ENCODE measurements at places on chromosomes 13 and 19.

- DNase-seq = no peak
Observed at GRCh38 chr19:30312582-30313352, 59.4 kb upstream of the ZNF536 start.

DNA sequence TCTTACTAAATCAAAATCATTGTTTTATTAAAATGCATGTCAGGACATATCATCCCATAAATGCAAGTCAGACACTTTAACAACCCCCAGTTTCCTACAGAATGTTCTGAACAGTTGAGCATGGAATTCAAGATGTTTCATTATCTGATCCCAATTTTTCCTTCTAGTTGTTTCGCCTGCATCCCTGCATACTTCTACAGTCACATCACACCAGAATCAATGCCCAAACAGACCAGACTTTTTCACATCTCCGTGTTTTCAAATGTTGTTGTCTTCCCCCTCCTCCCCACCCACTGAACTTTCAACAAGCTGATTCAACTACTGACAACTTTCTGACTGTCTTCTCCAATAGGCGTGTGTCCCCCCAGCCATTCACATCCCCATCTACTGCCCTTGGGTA lies 48.6 kb downstream of the LHFPL6 start:
- DNase-seq = no peak

GRCh38 chr19:1665565-1666047 lies 13.2 kb upstream of the TCF3 start:
- DNase-seq = no peak

DNA sequence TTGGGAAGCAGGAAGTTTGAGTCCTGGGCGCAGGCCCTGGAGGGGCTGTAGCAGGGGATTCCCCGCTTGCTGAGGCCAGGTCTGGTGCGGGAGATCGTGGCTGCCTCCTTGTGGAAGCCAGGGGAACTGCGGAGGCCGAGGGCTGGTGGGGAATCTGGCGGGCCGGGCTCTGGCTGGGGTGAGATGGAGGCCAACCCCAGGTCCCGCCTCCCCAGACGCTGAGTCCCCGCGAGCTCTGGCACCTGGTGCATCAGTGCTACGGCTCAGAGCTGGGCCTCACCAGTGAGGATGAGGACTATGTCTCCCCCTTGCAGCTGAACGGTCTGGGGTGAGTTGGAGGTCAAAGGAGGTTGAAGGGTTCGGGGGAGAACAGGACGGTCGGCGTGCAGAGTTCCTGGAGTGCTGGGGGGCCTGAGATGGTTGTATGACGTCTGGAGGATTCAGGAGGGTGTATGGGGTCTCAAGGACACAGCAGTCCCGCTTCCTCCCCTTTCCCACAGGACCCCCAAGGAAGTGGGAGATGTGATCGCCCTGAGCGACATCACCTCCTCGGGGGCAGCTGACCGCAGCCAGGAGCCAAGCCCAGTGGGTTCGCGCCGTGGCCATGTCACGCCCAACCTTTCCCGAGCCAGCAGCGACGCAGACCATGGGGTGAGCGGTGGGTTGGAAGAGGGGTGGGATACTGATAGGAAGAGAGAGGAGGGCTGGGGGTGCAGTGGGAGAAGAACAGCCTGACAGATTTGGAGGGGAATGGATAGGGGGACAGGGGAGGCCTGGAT lies 13.1 kb downstream of the GRAMD1A start:
- DNase-seq = peak; percentile 81

DNA sequence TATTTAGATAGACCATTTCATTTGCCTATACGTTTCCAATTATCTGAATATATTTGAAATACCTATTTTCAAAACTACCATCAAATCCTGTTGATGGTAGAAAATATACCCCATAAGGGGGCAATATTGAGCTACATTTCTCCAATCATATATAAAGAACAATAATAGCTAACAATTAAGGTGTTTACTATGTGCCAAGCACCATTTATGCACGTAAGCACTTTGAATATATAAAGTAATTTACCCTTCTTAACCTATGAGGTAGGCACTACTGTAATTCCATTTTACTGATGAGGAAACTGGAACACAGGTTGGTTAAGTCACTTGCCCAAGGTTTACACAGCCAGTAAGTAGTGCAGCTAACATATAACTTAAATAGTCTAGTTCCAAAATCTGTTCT lies 79.2 kb downstream of the UBL3 start:
- no peak for DNase-seq

DNA sequence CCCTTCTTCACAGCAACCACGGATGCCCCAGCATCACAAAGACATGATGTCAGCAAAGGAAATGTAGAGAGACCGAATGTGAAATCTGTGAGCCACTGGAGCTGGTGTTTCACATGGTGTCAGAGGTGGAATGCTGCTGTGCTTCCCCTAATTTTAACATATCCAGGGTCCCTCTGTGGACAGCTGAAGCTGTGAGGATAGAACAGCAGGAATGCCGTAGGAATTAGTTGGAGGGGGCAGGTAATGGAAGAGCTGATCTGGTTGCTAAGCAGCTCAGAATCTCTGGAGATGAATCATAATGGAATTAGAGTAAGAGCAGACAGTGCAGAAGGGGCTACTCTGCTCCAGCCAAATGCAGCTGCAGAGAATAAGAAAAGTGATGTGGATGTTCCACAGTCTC lies 68.9 kb upstream of the ZNF835 start:
- DNase-seq = no peak

DNA sequence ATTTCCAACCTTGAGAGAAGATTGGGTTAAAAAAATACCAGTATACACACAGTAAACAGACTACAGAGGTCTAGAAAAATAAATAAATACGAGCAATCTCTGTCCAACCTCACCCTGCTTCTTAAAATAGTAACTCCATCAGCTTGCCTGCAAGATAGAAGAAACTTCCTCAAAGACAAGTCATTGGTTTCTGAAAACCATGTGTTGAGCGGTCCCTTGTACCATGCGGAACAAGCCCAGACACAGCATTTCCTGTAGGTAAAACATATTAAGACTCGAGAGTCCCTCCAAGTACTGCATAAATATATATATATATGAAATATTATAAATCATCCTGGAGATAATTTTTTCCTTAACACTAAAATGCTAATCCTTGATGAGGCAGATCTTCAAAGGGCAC lies 157.4 kb downstream of the MZT1 start:
- DNase-seq = no peak

DNA sequence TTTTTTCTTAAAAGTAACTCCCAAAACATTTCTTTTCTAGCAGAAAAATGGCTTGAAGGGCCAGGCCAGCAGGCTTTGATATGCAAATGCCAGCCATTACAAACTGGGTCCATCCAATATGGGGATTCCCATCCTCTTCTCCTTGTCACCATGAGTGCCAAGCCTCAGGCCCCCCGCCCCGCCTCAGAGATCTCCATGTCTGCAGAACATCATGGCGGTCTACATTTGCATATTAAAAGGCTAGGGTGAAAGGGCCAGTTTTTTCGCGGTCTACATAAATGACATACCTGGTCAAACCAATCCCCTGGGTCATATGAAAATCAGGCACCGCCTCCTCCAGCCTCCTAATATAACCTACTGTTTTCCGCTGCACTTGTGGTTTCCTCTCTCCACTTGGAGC lies 1327.6 kb downstream of the UQCRFS1 start:
- DNase-seq = no peak

DNA sequence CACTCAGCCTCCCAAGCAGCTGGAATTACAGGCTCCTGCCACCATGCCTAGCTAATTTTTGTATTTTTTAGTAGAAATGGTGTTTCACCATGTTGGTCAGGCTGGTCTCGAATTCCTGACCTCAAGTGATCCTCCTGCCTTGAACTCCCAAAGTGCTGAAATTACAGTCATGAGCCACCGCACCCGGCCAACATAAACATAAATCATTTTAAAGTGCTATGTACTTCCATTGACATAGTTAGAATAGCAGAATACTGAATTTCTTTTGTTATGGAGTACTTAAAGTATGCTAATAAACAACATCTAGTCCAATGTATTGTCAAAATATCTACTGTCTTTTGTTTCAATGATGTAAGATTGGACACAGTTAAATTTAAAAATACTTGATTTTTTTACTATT lies 539.0 kb downstream of the PCDH9 start:
- no peak for DNase-seq

DNA sequence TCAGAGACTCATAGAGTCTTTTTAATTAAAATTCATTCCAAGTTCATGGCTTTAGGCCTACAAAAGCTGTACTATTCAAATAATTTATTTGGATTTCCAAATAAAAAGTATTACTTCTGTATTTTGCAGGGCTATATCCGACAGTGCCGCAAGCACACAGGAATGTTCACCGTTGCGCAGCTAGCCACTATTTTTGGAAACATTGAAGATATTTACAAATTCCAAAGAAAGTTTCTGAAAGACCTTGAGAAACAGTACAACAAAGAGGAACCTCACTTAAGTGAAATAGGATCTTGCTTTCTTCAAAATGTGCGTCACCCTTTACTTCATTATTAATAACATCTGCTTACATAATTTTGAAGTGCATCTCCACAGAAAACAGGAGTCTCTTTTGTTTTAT lies 20.5 kb upstream of the C1QTNF9 start:
- no peak for DNase-seq

GRCh38 chr13:114151565-114152284 lies 19.3 kb upstream of the RASA3 start:
- DNase-seq = no peak

GRCh38 chr19:40398417-40399131 lies 8.6 kb upstream of the HIPK4 start:
- no peak for DNase-seq

DNA sequence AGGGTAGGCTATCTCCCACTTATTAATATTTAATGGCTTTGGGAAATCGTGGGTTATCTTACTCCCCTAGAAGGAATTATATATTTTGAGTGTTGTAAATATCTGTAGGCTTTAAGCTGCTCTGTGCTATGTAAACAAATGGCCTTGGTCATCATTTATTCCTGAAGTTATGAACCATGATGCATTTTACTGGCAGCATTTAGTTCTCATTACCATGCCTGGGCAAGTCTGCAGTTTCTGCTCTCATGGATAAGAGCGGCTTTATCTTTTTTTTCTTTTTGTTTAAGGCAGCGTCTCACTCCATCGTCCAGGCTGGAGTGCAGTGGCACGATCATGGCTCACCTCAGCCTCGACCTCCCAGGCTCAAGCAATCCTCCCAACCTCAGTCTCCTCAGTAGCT lies 156.1 kb downstream of the IRS2 start:
- no peak for DNase-seq

- DNase-seq = no peak
Observed at GRCh38 chr13:97276862-97277269, 54.7 kb downstream of the MBNL2 start.

DNA sequence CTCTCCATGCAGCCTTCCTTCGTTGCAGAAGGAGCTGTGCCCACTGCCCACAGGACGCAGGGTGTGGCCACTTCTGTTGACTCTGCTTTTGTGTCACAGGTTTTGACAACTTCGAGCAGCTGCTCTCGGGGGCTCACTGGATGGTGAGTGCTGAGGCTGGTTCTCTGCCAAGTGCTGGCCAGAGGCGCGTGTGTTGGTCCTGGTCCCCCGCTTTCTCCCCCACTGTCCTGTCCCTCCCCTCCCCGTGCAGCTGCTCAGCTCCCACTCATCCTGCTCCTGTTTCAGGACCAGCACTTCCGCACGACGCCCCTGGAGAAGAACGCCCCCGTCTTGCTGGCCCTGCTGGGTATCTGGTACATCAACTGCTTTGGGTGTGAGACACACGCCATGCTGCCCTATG lies 10.6 kb upstream of the PDCD2L start:
- DNase-seq = no peak

DNA sequence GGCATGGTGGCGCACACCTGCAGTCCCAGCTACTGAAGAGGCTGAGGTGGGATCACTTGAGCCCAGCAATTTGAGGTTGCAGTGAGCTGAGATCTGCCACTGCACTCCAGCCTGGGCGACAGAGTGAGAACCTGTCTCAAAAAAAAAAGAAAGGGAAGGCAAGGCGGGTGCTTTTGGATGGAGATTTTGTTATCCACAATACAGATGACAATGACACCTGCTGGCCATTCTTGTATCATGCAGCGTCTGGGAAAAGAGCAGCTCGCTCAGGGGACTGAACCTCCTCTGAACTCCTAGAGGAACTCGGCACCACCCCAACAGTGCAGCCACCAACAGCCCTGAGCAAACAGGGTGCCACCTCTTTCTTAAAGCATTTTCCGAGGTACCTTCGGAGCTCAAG lies 22.8 kb downstream of the HAUS8 start:
- DNase-seq = peak; percentile 69
